Cardiac muscle cell (in vitro differentiated cells and primary cell): ENCODE measurements at places on chromosomes 7 and 10. TPM values are rescaled to one million over a fixed set of nuclear protein-coding genes. Genes with fewer than 3 reads are reported as not detected.

- H3K36me3 ChIP-seq = peaks cover 43% of the 10 kb centered on the region
- H3K4me3 ChIP-seq = no peak overlapping the region
- DNase-seq = no peak
- no peak overlapping the region for H3K27ac ChIP-seq
These were observed 86.4 kb upstream of the SAMD8 start for GRCh38 chr10:75024971-75025523.

- H3K4me1 ChIP-seq = peaks cover 7% of the 10 kb centered on the region
- H3K27me3 ChIP-seq = no peaks in the 10 kb centered on the region
- H3K36me3 ChIP-seq = no peaks in the 10 kb centered on the region
- H3K27ac ChIP-seq = no peak overlapping the region
- no peak overlapping the region for H3K4me3 ChIP-seq
- peak; percentile 73 for DNase-seq
These were observed 2.2 kb upstream of the LRRC27 start for GRCh38 chr10:132329565-132330485.

DNA sequence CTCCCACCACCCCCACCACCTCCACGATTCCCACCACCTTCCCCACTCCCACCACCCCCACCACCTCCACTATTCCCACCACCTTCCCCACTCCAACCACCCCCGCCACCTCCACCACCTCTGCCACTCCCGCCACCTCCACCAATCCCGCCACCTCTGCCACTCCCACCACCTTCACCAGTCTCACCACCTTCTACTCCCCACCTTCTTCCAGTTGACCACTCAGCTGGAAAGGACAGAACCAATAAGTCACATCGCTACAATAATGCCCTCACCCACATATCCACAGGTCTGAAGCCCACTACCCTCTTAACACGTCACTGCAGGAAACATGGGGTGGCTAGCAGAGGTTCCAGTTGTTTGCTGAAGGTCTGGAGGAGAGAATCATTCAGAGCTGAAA lies 93.5 kb upstream of the PAX2 start:
- no peak for DNase-seq
- no peak overlapping the region for H3K4me3 ChIP-seq
- no peaks in the 10 kb centered on the region for H3K4me1 ChIP-seq
- no peaks in the 10 kb centered on the region for H3K36me3 ChIP-seq
- peaks cover 50% of the 10 kb centered on the region for H3K27me3 ChIP-seq

DNA sequence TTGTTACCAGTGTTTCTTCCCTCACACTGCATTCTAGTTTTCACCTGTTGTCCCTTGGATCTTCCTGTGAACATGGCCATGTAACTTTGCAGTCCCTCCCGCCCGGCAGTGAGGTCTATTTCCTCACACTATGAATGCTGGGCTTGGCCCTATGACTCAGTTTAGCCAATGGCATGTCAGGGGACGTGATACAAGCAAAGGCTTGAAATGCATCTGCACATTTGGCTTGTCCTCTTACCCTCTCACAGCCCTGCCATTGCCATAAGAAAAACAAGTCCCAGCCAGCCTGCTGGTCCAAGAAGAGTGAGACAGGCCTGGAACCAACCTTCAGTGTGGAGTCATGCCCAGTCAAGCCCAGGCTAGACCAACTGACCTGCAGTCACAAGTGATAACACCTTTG lies 17.1 kb upstream of the EZH2 start:
- H3K4me1 ChIP-seq = no peaks in the 10 kb centered on the region
- no peaks in the 10 kb centered on the region for H3K36me3 ChIP-seq
- H3K4me3 ChIP-seq = no peak overlapping the region
- no peaks in the 10 kb centered on the region for H3K27me3 ChIP-seq

DNA sequence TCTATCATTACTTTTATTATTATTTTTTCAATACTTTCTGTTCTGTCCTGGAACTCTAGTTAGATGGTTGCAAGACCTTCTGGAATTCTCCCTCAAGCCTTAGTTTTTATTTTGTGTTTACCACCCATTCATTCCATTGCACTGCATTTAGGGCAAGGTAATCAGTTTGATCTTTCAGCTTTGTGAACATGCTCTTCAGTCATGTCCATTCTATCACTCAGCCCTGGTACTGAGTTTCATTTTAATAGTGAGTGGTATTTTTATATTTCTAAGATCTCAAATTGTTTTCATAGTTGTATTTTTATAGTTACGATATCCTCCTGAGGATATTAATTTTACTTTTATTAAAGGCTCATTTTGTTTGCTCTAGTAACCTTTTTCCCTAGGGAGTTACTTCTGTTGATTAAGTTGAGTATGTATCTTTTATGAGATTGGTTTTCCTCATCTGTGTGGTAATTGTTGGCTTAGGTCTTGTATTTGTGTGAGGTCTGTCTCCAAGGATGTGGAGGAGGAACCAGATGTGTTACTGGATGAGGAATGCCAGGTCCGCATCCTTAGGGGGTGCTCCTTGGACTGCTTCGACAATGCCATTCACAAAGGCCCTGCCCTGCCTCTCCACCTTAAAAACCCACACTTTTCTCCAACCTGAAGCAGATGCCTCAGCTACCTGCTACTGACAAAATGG lies 46.7 kb upstream of the RAB18 start:
- peaks cover 7% of the 10 kb centered on the region for H3K4me1 ChIP-seq
- DNase-seq = no peak
- no peaks in the 10 kb centered on the region for H3K36me3 ChIP-seq

- no peaks in the 10 kb centered on the region for H3K36me3 ChIP-seq
- no peak for DNase-seq
- H3K27ac ChIP-seq = no peak overlapping the region
- H3K27me3 ChIP-seq = no peaks in the 10 kb centered on the region
These were observed 19.9 kb upstream of the GPAM start for GRCh38 chr10:112203328-112204076.

DNA sequence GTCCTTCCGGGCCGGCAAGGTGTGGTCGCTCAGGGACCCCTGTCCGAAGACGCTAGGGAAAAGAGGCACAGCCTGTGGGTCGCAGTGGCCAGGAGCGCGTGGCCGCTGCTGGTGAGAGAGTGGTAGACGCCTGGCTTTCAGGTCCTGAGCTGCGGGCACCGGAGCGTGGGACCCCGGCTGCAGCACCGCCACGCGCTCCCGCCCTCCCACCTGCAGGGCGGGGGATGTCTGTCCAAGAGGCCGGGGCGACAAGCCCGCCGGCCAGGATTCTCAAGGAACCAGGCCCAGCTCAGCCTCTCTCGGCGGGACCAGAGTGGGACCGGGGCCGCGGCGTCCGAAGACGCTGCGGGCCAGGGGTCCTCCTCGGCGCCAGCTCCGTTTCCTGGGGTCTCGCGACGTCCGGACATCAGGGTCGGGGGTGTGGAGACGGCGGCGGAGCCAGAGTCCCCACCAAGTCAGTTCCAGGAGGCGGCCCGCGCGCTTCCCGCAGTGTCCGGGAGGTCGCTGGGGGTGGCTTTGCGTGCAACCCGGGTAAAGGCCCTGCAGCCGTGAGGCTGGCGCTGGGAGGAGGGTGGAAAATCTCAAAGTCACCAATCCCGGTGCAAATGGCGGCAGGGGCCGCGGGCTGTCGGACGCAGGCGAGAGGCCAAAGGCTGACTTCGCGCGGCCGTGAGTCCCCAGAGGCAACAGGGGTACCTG lies 5.5 kb downstream of the ZNF503 start:
- H3K36me3 ChIP-seq = peaks cover 6% of the 10 kb centered on the region
- peak overlapping the region; percentile 97 for H3K4me3 ChIP-seq
- H3K27ac ChIP-seq = peak overlapping the region; percentile 96
- peak; percentile 55 for DNase-seq
- peaks cover 76% of the 10 kb centered on the region for H3K27me3 ChIP-seq

GRCh38 chr10:27391916-27392315 lies 112.2 kb upstream of the RAB18 start:
- no peak for DNase-seq
- H3K4me3 ChIP-seq = no peak overlapping the region
- no peaks in the 10 kb centered on the region for H3K4me1 ChIP-seq
- H3K36me3 ChIP-seq = no peaks in the 10 kb centered on the region
- no peaks in the 10 kb centered on the region for H3K27me3 ChIP-seq

GRCh38 chr10:34094961-34095360 lies 720.1 kb downstream of the PARD3 start:
- no peaks in the 10 kb centered on the region for H3K27me3 ChIP-seq
- H3K4me3 ChIP-seq = no peak overlapping the region
- DNase-seq = no peak
- H3K4me1 ChIP-seq = no peaks in the 10 kb centered on the region

DNA sequence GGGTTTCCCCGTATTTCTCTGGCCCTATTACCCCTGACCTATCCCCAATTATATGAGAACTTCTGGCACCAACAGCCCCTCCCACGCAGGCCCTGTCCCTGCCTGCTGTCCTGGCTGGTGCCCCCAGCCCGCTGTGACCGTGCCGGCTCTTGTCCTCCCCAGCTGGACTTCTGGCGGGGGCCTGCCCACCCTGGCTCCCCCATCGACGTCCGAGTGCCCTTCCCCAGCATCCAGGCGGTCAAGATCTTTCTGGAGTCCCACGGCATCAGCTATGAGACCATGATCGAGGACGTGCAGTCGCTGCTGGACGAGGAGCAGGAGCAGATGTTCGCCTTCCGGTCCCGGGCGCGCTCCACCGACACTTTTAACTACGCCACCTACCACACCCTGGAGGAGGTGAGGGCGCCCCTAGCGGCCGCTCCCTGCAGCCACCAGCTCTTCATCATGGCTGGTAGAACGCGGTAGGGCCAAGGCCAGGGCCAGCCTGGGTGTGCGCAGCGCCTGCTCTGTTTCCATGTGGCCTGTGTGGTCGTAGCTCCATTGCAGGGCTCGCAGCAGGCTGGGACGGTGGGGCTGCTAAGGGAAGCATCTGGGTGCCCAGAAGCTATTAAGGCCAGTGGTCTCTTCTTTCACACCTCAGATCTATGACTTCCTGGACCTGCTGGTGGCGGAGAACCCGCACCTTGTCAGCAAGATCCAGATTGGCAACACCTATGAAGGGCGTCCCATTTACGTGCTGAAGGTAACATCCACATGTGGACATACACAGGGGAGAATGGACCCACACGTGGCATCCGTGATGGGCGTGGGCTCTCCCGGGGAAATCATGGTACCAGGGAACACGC lies 1.4 kb downstream of the CPA1 start:
- H3K27ac ChIP-seq = no peak overlapping the region
- DNase-seq = no peak
- H3K27me3 ChIP-seq = no peaks in the 10 kb centered on the region
- peaks cover 15% of the 10 kb centered on the region for H3K4me1 ChIP-seq

DNA sequence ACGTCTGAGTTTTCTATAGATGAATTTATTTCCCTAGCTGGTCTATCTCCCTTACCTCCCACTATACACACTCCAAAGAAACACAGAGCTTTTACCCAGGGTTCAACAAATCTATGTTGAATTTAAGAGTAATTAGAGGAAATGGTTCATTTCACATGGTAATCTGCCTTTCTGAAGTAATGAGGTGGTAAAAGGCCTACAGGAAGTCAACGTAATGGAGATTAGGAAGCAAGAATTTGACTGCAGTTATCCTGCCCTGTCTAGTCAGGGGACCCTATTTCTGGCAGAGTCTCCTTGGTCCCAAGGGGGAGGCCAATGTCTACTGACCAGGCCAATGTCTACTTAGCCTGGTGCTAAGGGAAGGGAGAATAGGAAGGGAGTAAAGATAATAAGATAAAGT lies 21.4 kb upstream of the SIRT1 start:
- H3K27ac ChIP-seq = no peak overlapping the region
- H3K27me3 ChIP-seq = no peaks in the 10 kb centered on the region
- DNase-seq = no peak
- no peaks in the 10 kb centered on the region for H3K4me1 ChIP-seq
- H3K4me3 ChIP-seq = no peak overlapping the region

DNA sequence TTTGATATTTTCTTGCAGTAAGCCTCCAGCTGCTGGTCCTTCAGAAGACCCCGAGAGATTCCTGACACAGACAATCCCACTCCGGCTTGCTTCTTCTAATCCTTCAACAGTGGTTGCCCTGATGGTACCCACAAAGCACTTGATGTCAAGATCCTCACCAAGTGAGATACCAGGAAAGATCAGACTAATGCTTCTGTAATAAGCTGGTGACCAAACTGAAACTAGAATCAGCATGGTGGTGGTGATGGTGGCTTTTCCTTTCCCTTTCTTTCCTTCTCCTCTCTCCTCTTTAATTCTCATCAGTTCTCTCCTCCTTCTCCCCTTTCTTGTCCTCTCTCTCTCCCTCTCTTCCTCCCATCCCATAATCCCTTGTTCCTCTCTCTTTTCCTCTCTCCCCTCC lies 25.8 kb upstream of the CASD1 start:
- no peaks in the 10 kb centered on the region for H3K4me1 ChIP-seq
- no peak overlapping the region for H3K4me3 ChIP-seq
- H3K27me3 ChIP-seq = no peaks in the 10 kb centered on the region
- no peaks in the 10 kb centered on the region for H3K36me3 ChIP-seq
- DNase-seq = no peak

DNA sequence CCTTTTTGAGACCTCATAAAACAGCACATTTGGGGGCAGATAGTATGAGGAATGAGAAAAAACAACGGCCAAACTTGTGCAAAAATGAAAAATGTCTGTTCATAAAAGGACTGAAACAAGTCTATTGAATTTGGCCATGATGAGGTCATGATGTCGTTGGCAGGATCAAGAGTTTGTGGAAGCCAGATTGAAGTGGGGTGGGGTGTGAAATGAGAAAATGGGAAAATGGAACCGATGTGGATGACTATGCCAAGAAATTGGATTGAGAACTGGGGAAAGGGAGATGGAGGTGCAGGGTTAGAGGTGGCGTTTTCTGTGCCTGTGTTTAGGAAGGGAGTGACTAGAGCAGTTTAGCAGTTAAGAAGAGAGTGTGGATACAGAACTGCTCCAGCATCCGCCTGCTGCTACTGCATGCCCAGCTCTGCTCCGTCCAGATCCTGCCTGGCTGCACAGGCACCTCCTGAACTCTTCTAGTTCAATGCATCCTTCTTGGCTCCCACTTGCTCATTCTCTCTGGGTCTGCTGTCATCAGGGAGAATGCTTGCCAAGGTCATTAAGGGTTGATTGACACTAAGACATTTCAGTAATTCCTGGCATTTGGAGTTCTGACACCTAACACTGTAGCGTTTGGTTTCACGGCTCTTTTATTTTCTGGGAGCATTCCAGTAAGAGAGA lies 111.9 kb downstream of the GALNT17 start:
- no peak overlapping the region for H3K27ac ChIP-seq
- no peaks in the 10 kb centered on the region for H3K27me3 ChIP-seq
- no peak for DNase-seq
- H3K4me1 ChIP-seq = peaks cover 9% of the 10 kb centered on the region
- H3K4me3 ChIP-seq = no peak overlapping the region
- H3K36me3 ChIP-seq = no peaks in the 10 kb centered on the region

GRCh38 chr7:30169579-30169978 lies 34.8 kb downstream of the MTURN start:
- no peak overlapping the region for H3K27ac ChIP-seq
- peaks cover 15% of the 10 kb centered on the region for H3K27me3 ChIP-seq
- H3K4me3 ChIP-seq = no peak overlapping the region
- no peak for DNase-seq
- H3K4me1 ChIP-seq = peaks cover 27% of the 10 kb centered on the region
- H3K36me3 ChIP-seq = no peaks in the 10 kb centered on the region

Gene GPRIN2
- 3.3 and 3.7 TPM in 2 replicates for polyA plus RNA-seq

Gene PDZD8
- polyA plus RNA-seq = 4.7 and 9.9 TPM in 2 replicates
